GF-D8 (cell line): ENCODE measurements at places on chromosomes 12 and 14.

GRCh38 chr14:83870546-83871270, 1659.2 kb upstream of the FLRT2 start:
- DNase-seq, result no peak

DNA sequence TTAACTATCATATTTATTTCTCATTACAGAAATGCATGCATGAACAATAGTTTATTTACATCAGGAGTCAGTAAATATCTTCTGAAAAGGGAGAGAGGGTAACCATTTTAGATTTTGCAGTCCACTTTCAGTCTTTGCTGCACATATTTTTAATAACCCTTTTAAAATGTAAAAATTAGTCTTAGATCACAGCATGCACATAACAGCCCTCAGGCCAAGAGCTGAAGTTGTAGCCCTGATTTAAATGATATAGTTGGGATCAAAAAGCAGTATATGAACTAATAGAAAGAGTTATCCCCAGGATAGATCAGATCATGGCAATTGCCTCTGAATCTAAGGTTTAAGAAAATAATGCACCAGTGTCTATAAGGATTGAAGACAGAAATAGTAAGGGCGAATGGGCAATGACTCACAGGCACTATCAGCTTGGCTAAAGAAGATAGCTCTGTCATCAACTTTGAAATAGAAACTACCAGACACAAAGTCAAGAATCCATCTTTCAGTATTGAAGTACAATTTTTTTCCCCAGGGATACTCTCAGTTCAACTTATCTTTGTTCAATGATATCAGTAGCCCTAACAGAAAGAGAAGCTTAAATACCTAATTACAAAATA, 13.1 kb upstream of the CLEC7A start:
- DNase-seq, result no peak

GRCh38 chr12:41731691-41732090, 413.0 kb downstream of the GXYLT1 start:
- no peak for DNase-seq

DNA sequence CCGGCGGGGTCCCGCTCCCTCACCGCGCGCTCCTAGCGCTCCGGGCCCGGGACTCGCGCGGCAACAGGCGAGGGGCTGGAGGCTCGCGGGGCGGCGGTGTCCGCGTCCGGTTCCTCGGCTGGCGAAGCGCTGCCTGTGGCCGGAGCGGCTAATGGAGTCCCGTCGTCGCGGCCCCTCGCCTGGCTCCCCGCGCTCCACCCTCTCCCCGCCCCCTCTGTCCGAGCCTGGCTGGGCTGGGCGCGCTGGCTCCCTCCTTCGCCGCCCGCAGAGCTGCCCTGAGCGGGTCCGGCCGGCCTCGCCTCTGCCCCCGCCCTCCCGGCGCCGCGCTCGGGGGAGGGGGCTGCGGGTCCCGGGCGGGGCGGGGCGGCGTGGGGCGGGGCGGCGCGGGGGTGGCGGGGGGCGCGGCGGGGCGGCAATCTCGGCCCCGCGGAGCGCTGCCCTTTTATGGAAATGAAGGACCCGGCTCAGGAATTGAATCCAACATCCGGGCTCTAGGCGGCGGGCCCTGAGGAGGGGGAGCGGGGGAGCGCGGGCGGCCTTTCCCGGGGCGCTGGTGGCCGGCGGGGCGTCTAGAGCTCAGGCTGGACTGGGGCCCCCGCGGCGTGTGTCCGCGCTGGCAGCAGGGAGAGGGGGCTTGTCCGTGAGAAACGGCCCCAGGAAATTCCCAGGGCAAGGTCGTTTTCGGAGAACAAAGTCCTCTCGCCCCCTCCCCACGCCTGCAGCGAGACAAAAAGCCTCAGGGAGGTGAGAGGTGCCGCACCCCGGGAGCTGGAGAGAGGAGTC, at the start of gene FERMT2:
Gene FERMT2, minus strand, starts transcription at position 153 of the 783 bp plus-strand sequence. CDS start 482 bp downstream, outside the sequence.
- no peak for DNase-seq

DNA sequence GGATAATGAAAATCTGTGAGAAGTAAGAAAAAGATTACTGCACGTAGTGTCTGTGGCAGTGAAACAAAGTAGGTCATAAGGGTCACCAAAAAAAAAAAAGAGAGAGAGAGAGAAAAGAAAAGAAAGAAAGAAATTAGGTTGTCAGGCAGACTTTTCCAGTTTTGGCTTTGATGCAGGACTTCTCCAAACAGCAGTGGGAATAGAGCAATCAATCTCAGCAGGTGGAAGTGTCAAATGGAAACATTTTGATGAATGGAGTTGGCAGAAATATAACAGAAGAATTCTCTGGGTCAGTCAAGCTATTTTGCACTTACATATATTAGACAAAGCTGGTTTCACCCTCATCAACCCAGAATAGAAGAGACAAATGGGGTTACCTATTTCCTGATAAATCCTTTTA, 745.8 kb downstream of the SLC6A15 start:
- no peak for DNase-seq

DNA sequence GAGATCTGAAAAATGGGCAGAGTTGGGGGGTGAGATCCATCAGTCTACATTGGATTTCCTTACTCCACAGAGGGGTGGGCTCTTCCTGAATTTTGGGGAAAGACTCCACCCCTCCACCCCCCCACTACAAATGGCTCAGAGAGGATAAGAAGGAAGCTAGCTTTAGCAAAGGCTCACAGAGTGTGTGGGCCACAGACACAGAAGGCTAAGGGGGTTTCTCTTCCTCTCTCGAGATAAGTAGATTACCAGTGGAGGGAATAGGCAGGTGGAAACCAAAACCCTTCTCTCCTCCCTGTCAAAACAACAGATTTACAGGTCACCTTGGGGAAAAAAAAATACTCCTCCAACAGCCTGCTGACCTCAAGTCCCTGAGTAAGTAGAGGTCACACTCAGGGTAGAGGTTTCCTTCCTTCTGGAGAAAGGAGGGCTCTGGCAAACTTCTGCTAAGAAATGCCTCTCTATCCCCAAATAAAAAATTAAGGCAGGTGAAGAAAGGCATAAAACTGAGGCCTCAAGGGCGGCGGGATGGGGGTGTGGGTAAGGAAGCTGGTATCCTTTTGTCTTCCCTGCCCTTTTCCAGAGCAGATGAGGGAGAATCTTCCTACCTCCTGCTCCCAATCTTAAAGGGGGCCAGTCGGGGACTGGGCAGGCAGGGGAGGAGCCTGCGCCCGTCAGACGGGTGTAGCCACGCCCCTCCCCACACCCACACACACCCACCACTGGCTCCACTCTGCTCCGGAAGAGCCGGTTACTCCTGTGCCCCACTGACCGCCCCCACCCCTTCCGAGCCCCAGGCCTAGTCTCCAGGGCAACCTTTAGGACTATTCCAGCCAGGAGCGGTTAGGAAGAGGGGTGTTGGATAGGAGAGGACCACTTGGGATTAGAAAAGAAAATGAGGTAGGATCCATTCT, 1.9 kb upstream of the BAZ2A start:
- DNase-seq, result peak; percentile 14

DNA sequence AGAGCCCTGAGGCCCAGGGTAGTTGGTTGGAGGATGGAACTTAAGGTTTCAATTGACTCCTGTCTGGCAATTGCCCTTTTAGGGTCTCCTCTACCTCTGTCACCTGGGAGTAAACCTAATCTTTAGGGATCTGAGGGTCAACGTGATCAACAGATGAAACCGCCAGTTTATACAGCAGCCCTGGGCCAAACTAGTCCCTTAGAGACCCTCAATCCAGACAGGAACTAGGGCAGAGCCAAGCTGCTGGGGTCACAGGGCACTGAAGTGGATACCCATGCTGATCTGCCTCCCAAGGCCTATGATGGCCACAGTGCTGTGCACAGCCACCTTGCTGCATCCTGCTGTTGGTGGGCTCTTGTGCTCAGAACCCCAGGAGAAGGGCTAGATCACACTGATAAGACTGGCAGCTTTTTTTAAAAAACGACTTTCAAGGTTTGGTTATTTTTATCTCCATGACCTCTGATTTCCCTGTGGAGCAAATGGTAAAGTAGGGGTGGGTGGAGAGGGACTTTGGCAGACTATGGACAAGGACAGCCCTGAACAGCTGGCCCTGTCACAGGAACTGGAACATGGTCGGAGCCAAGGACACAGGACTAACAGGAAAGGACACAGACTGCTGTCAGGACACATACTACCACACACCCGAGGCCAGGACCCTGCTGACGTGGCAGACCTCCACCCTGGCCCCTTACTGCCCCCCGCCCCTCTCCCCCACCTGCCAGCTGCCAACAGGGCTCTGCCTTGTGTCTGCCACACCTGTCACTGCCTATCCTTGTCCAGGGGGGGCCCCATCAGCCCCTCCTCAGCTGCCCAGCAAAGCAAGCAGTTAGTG, 474 bp downstream of the FITM1 start:
- no peak for DNase-seq

DNA sequence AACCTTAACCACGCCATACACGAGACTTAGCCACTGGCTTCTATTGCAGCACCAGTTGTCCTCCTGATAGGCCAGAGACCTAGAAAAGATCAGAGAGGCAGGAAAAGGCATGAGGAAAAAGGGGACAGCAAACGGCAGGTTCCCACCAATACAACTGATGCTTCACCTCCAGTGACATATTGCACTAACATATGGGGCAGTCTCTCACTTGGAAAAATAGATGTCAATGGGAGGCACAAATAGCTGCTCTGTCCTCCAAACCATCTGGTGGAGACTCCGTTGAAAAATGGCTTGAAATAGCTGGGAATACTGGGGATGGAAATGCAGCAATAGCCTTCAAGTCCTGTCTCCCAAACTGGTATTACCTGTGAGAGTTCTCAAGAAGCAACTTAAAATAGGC, 20.3 kb downstream of the SLC8A3 start:
- DNase-seq, result no peak

GRCh38 chr12:51942056-51942455, 9.4 kb upstream of the ACVR1B start:
- no peak for DNase-seq
